Placental pericyte (primary cell): ENCODE measurements at places on chromosomes 11 and 22. TPM values are rescaled to one million over a fixed set of nuclear protein-coding genes. Genes with fewer than 3 reads are reported as not detected.

Gene TIGD3
- 0.22 TPM in 1 of 2 replicates, not detected in the other for total RNA-seq

Gene GAL3ST3
- total RNA-seq, result not detected in 2 replicates

Gene KDM4E
- total RNA-seq, result not detected in 2 replicates

Gene SLC7A4
- total RNA-seq, result 0.14 and 3.1 TPM in 2 replicates

Gene MYEOV
- 0.66 and 46.8 TPM in 2 replicates for total RNA-seq

Gene TBRG1
- 26.6 and 37.9 TPM in 2 replicates for total RNA-seq

Gene OR11H1
- not detected in 2 replicates for total RNA-seq

Gene HBD
- total RNA-seq, result not detected in 2 replicates

Gene ZNF280B
- 1.6 and 2.0 TPM in 2 replicates for total RNA-seq

Gene GRM5
- total RNA-seq, result under 0.01 TPM in 1 of 2 replicates, not detected in the other

Gene HTR3A
- not detected in 2 replicates for total RNA-seq

Gene ANO9
- not detected in 2 replicates for total RNA-seq

Gene HEPN1
- total RNA-seq, result not detected in 2 replicates

Gene GRIA4
- total RNA-seq, result 0.22 and 4.2 TPM in 2 replicates

Gene PAMR1
- 185 and 340 TPM in 2 replicates for total RNA-seq

Gene C11orf97
- total RNA-seq, result not detected in 2 replicates

Gene TOM1
- total RNA-seq, result 75.2 and 269 TPM in 2 replicates

Gene PISD
- 56.3 and 73.1 TPM in 2 replicates for total RNA-seq

Gene PDGFB
- 2.6 and 5.0 TPM in 2 replicates for total RNA-seq

Gene USH1C
- total RNA-seq, result not detected in 2 replicates

Gene MRGPRX3
- 0.14 TPM in 1 of 2 replicates, not detected in the other for total RNA-seq
